Suppressor macrophage (primary cell): ENCODE measurements at places on chromosomes 5 and 9.

GRCh38 chr5:35442885-35443639, 174.6 kb upstream of the SPEF2 start:
- DNase-seq: no peak

- DNase-seq: peak; percentile 38
These were observed 246.8 kb downstream of the ARHGAP26 start for GRCh38 chr5:143016777-143017516.

DNA sequence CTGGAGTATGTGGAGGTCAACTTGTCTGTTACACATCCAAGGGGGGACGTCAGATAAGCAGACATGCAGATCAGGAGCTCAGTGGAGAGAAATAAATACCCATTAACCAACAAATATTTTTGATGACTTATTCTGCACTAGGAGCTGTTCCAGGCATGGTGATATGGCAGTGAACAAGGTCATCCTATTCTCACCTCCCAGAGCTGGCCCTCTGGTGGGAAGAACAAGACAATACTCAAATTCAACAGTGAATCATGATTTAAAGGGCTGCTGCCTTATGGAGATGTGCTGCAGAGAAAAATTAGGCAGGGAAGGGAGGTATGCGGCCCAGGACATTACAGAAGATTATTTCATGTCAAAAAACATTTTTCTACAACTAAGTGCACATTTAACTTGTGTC, 36.5 kb downstream of the SYK start:
- DNase-seq: no peak

- DNase-seq: peak; percentile 61
These were observed 213.6 kb upstream of the S1PR3 start for GRCh38 chr9:88777498-88778312.

- no peak for DNase-seq
These were observed 31.6 kb downstream of the PRLR start for GRCh38 chr5:35198686-35199085.

GRCh38 chr5:33457126-33457525, 16.4 kb downstream of the TARS1 start:
- DNase-seq: no peak

DNA sequence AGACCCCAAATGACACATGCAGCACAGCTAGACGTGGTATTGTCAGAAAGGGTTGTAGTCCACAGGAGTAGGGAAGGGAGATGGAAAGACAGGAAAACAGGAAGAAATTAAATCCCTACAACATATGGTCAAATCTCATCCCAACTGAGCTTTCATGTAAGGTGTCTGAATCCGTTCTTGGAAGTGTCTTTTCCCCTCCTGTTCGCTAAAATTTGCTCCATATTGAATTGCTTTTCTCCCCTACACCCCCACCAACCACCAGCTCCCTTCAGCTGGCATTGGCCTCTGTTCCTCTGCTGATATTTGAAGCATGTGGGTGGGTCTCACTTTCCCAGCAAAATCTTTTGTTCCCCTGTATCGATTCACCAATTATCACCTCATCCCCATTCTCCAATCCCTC, 376.2 kb upstream of the WWC1 start:
- DNase-seq: no peak
